NCI-H1092 (cell line): ENCODE measurements at places on chromosomes 1 and 21.
A peak's percentile ranks its signal among the peaks of the same experiment; 100 is the strongest.

DNA sequence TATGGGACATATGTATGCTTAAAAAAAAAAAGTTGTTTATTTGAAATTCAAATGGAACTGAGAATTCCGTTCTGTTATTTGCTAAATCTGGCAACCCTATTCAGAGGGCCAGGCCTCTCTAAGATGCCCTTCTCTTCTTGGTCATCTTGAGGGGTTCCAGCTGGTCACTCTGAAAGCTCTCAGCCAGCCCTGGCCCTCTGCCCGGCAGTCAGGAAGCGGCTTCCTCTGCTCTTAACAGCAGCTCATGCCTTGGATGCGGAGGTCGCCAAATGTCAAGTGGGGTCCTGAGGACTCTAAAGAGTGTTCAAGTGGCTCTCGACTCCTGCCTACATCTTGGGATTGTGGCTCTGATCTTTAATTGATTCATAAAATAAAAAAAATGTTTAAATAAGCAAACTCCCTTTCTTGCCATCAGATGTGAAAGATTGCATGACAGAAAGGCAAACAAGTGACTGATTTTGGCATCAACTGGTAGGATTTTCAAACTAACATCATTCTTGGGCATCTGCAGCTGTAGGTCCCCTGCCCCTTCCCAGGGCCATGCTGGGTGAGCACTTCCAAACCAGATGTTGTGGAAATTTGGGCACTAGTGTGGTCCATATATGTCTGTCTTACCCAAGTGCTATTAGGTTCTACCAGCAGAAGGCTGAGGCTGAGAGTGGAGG is 130.8 kb downstream of the PRDM2 start:
- DNase-seq, result peak; percentile 27

GRCh38 chr1:236103059-236103458 is 38.2 kb upstream of the NID1 start:
- no peak for DNase-seq

DNA sequence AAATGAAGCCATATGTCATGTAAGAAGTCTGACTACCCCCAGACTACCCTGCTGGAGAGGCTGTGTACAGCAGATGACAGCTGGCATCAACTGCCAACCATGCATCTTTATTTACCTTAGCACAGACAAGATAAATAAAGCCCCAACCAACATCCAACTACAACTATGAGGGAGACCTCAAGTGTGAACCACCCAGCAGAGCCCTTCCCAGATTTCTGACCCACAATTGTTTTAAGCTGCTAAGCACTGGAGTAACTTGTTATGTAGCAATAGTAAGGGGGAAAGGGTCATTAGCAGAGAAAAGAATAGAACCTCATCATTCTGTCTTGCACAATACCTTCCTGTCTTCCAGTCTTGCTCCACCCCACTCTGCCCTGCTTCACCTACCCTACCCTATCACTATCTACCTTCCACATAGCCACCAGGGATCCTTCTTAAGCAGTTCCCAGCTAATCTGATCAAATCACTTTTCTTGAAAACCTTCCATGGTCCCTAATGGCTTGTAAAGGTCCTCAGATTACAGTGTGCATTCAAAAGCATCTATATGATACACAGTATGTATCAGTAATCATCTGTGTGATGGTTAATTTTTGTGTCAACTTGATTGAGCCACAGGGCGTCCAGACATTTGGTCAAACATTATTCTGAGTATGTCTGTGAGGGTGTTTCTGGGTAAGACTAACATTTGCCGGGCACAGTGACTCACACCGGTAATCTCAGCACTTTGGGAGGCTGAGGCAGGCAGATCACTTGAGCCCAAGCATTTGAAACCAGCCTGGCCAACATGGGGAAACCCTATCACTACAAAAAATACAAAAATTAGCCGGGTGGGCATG is 19.6 kb upstream of the RBM15 start:
- DNase-seq, result no peak

DNA sequence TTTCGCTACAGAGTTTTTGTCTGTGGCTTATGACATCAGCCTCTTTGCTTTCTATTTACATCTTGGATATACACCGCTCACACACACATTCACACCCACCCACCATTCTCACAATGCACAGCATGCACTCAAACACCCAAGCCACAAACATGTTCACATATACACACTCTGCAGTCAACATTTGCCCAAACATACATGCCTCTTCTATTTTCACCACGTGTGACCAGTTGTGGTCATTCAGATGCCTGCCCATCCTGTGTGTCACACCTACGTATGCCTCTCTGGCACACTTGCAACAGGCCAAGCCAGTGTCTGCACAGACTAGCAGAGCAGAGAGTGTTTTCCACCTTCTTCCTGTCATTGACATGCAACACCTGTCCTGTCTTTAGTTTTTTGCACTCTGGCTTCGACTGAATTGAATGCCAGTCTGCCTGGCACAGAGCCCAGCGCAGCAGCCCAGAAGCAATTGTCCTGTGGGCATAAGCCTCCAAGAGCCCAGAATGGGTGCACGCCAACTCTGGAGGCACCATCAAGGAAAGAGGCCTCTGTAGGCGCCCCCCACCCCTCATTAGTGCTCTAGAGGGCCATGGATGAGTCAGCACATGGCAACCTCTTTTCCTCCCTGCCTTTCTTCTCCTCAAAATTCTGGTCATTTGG is 37.7 kb upstream of the LRRN2 start:
- peak; percentile 80 for DNase-seq

DNA sequence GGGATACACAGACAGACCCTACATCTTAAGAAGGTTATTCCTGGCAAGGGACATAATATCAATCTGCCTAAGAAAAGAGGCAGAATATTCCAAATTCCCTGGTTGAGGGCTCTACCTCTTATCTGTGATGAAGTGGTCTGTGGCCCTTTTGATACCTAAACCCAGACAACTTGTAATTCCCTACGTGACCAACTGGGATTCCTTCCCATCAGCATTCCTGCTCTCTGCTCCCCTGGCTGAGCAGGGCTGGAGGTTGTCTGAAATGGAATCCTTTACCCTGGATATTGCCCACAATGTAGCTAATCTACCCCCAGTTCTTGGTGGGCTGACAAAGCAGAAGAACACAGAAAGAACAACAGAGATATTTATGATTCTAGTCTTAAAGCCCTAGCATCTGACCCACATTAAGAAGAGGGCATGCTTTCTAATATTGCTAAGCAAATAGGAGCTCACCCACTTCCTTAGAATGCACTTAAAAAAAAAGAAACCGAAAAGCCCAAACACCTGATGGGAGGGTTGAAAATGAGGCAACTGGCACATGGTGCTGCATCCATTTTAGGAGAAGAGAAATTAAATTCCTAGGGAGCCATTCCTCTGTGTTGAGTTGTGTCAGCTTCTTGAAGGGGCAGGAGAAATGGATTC is 36.8 kb downstream of the GADD45A start:
- no peak for DNase-seq

GRCh38 chr1:197733324-197733723 is 42.0 kb downstream of the DENND1B start:
- no peak for DNase-seq

GRCh38 chr1:23978805-23979204 is 1.3 kb downstream of the SRSF10 start:
- DNase-seq, result no peak

GRCh38 chr1:179091691-179092165 is 9.9 kb downstream of the TOR3A start:
- no peak for DNase-seq

DNA sequence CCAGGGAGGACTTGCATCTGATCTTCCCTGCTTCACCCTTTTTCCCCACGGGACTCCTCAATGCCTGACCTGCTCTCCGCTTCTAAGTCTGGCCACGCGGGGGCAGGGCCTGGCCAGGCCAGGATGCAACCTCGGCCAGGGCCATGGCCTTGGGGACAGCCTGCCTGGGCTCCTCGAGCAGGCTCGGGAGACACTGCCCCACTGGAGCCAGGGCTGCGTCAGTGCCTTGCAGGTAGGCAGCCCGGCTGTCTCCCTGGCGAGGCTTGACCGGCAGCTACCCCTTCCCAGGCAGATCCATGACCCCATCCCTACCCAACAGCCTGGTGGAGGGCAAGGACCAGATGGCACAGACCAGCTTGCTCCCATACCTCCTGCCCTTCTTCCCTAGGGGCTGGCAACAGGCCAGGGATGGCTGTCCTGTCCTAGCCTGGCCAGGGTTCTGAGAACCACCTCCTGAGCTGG is 2.7 kb upstream of the PRDM16 start:
- no peak for DNase-seq

DNA sequence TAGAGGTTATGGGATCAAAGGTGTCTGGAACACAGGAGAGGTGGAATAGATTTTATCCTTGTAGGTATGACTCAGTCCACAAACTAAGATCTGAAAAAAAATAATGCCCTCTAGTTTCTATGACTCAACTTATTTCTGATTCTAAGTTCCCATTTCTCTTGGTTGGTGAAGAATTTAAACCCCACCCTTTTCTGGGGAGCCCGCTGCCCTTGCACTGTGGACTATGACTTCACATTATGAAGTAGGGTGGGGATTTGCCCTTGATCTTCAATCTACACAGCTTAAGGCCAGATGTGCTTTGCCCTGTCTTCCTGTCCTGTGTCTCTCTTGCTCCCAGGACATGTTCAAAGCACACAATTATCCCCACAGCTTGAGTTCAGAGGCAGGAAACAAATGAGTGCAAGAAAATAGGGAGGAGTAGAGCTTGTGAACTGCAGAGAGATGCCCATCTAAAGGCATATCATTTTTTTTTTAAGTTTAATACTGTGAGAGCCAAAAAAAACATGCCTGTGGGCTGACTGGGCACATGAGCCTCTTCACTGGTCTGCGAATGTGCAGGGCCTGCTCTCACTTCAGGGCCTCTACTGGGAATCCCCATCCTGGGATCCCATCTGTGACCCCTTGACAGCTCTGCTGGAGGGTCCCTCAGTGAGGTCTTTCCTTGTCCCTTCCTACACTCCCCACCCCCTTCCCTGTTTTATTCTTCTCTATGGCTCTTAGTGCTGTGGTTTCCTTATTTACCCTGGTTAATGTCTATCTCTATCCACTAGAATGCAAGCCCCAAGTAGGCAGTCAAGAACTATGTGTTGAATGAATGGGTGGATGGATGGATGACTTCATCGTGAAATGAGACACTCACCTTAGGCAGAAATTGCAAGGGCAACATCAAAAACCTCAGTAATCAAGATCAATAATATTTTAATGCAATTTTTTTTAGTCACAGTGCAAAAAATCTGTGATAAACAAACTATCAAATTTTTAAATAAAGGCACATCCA is 61.5 kb downstream of the CD58 start:
- DNase-seq, result no peak

GRCh38 chr1:178506669-178507068 is 6.2 kb upstream of the TEX35 start:
- no peak for DNase-seq

- DNase-seq, result no peak
Measured at GRCh38 chr1:174640783-174641182, 193.0 kb downstream of the GPR52 start.

DNA sequence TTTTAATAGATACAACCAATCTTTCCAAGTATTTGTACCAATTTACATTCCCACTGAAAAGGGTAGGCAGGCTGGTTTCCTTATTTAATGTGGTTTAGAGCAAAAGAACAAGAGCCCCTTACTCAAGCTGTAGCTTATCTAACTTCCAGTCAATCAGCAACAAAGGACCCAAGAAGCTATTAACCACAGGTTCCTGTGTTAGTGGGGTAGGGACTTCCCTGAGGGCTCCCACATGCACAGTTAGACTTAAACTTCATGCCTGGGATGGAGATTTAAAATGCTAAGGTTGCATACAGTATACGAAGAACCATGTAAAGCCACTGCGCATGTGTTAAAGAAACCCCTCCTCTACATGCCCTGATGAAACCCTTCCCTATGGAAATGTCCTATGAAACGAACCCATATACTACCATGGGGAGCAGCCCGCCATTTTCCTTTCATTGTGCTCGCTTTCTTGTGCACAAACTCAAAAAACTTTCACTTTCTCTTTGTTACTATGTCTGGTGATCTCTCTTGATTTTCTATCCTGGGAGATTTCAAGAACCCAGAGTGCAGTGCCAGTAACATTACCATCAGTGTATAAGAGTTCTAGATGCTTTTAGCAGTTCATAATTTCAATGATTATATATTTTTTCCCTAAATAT is 23.3 kb upstream of the ST6GALNAC5 start:
- DNase-seq, result no peak

DNA sequence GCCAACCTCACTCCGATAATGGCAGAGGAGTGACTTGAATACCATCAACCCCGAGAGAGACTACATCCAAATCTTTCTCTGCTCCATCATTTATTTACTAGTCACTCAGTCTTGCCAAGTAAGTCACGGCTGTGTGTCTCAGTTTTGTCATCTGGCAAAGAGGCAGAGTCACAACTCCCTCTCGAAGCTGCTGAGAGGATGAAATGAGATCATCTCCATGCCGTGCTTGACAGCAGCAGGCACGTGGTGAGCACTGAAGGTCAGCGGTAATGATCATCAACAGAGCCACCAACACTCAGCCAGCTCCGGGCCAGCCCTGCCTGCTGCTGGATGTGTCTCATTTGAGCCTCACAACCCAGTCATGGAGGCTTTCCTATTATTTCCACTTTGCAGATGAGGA is 19.9 kb downstream of the ALDH4A1 start:
- no peak for DNase-seq

DNA sequence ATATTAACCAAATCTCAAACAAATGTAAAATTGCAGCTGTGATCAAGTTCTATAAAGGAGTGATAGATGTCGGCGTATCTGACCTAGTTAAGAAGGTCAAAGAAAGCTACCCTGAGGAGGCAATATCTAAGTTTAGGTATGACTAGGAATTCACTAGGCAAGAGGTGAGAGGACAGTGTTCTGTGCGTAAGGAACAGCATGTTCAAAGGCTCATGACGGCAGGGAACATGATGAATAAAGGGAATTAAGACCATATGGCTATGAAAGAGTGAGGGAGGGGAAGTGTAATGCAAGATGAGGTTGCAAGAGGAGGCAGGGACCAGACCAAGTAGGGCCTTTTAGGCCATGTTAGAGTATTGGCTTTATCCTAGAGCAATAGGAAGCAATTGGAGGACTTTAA is 8.6 kb downstream of the LIX1L start:
- DNase-seq, result no peak

- no peak for DNase-seq
Measured at GRCh38 chr21:44649521-44650100, 3.4 kb downstream of the KRTAP10-11 start.
